Activated CD4-positive, alpha-beta memory T cell treated with anti-CD3 and anti-CD28 coated beads, Interleukin-2, amount 10 ng/mL, durations not matched to agents 7 days and 5 days (primary cell): ENCODE measurements at places on chromosomes 4 and X. TPM values are rescaled to one million over a fixed set of nuclear protein-coding genes. Genes with fewer than 3 reads are reported as not detected.

GRCh38 chrX:117957128-117957527 lies 159.5 kb downstream of the KLHL13 start:
- H3K4me3 ChIP-seq = no peak overlapping the region
- no peaks in the 10 kb centered on the region for H3K27me3 ChIP-seq
- no peak for DNase-seq

GRCh38 chr4:154082760-154083535 lies 294.1 kb upstream of the SFRP2 start:
- no peaks in the 10 kb centered on the region for H3K36me3 ChIP-seq
- H3K27me3 ChIP-seq = peaks cover 2% of the 10 kb centered on the region
- H3K4me3 ChIP-seq = no peak overlapping the region
- H3K4me1 ChIP-seq = no peaks in the 10 kb centered on the region
- H3K27ac ChIP-seq = no peak overlapping the region

DNA sequence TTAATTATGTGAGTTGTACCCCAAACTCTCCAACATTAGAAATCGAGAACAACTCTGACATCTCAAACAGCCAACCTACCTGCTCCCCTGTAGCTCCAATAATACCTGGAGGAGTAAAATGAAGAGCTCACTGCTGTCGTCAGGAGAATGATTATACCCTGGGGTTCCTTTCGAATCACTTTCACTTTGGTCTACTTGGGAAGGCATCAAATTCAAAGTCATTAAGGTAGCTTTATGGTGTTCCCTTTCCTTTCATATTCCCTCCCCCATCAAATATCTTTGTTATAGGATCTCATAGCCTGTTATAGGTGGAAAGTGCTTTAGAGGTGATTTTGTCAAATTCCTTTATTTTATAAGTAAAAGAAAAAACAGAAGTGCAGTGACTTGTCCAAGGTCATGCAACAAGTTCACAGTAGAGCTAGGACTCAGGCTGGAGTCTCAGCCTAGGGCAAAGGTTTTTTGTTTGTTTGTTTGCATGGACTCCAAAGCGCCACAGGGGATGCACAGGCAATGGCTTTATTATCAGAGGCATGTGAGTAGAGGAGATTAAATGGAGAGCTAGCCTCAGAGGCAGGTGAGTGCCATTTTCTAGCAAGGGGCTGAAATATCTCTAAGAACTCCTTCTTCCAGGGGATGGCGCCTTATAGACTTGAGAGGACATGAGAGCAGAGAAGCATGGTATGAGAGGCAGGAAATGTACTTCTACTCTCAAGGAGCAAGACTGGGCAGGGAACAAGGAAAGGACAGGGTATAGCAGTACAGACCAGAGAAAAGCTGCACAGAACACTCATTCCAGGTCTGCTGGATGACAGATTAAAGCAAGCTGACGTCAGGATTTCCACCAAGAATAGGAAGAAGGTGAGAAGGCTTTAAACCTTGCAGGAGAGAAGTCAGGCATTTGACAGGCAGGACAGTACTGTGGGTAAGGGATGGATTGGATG lies 262.1 kb upstream of the GPC4 start:
- H3K27ac ChIP-seq = no peak overlapping the region
- DNase-seq = no peak
- no peaks in the 10 kb centered on the region for H3K36me3 ChIP-seq
- no peaks in the 10 kb centered on the region for H3K27me3 ChIP-seq
- no peak overlapping the region for H3K4me3 ChIP-seq

DNA sequence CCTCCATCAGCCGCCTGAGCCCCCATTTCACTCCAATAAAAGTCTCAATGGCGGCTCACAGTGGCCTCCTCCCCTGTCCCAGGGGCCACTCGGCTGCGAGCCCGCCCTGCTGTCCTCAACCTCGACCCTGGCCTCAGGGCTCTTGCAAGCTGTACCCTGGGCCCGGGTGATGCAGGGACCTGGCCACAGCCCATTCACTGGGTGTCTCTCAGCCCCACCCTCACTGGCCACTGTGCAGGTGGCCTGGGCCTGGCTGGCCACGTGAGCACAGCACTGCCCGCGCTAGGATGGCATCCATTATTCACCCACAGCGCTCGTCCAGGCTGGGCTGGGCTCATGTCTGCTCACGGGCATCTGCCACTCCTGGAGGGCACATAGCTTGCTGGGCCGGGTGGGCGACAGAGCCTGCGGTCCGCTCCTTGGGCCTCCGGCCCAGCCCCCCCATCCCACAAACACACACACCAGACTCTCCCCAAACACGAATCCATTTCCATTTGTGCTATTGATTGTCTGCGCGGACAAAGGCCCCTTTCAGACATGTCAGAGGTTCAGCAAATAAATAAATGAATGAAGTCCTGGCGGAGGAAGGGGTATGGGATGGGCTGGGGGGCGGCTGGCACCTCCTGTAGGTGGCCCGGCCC lies 16.5 kb upstream of the FGFR3 start:
- H3K27ac ChIP-seq = no peak overlapping the region
- no peaks in the 10 kb centered on the region for H3K27me3 ChIP-seq
- no peak overlapping the region for H3K4me3 ChIP-seq
- no peak for DNase-seq
- H3K36me3 ChIP-seq = no peaks in the 10 kb centered on the region
- H3K4me1 ChIP-seq = peaks cover 1% of the 10 kb centered on the region

Gene MAGEC1
- total RNA-seq = not detected

DNA sequence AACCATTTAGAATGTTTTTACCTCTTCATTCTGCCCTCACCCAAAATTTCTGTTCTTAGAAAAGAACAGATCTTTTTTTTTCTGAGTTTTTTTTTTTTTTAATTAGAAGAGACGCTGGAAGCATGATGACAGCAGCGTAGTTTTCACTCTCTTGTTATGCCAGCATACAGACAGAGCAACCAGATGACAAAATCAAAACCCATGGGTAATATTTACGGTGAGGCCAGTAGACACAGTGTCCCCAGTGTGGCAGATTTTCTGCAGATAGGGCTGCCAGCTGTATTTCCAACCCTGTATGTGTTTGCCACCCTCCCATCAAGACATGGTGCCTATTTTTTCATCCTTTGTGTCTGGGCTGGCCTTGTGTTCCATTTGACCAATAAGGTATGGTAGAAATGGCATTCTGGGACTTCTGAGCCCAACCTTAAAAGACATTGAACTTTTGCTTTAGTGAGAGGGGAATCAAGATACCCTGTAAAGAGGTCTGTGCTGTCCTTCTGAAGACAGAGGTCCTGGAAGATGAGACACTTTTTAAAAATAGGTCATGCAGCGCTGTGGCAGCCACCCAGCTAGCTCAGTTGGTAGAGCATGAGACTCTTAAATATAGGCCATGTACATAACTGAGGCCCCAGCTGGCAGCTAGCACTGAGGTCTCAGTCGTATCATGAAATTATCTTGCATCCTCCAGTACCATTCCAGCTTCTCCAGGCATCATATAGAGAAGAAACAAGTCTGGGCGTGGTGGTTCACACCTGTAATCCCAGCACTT lies 6.7 kb upstream of the ZNF41 start:
- H3K27me3 ChIP-seq = no peaks in the 10 kb centered on the region
- H3K27ac ChIP-seq = no peak overlapping the region
- no peak for DNase-seq
- H3K4me1 ChIP-seq = peaks cover 9% of the 10 kb centered on the region
- no peak overlapping the region for H3K4me3 ChIP-seq

DNA sequence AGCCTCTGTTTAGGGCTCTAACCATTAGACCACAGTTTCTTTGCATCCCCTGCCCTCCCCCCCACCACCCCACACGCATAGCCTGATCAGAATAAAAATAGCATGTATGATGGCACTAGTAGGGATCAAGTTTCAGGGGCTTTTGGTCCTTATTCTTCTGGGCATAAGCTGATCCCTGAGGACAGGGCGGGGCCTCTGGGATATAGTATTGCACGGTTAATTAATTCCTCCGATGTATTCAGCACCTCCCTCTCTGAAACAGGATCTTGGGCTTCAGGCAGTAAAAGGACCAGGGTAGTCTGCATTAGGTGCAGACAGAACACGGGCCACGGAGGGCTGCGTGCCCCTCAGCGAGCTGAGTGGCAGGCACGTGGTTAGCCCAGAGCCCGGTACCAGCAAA lies 57.1 kb downstream of the ELF4 start:
- no peak overlapping the region for H3K4me3 ChIP-seq
- no peak overlapping the region for H3K27ac ChIP-seq
- DNase-seq = no peak
- H3K36me3 ChIP-seq = peaks cover 7% of the 10 kb centered on the region

Gene FGG
- not detected for total RNA-seq

Gene DCTD
- total RNA-seq = 71.0 TPM

Gene CORIN
- total RNA-seq = not detected
